ENCODE measurements at places on chromosomes 5 and 9. TPM values are rescaled to one million over a fixed set of nuclear protein-coding genes. Genes with fewer than 3 reads are reported as not detected.

Gene KIF20A
- polyA plus RNA-seq: 0.34 TPM

Gene ACOT12
- not detected for polyA plus RNA-seq

DNA sequence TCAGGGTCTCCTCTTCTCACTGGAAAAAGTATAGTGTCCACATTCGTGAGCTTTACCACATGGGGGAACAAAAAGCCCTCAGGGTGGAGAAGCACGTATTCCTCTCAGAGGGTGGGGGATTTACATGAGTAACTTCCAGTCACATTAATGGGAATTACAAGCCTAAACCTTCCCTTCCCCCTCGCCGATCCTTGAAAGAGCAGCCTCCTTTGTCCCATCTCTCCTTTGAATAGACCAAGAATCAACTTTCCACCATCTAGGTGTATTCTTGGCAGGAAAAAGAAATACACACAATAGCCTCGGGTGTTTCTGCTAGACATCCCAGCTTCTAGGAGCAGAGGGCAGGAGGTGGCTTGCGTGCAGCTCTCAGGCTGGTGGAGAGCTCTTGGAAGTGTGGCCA is 144.4 kb downstream of the ZNF462 start:
- H3K36me3 ChIP-seq: no peaks in the 10 kb centered on the region
- H3K27ac ChIP-seq: no peak overlapping the region
- no peaks in the 10 kb centered on the region for H3K4me1 ChIP-seq
- DNase-seq: no peak

DNA sequence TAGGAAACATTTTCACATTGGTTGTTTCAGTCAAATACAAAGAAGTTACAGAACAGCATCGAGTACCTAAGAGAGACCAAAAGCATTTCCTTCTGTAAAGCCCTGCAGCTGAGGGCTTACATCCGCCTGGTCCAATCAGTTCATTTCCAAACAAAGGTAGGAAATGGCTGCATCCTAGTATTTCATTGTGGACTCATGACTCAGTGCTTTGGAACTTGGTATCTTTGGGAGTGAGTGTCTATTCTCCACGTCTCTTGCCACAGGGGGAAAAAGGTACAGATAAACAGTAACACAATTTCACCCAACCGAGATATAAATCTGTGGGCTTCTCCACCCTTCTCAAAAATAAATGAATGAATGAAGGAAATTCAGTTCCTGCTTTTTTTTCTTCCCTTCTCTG is 75.4 kb downstream of the NFIB start:
- no peak overlapping the region for H3K27ac ChIP-seq
- no peaks in the 10 kb centered on the region for H3K4me1 ChIP-seq
- DNase-seq: no peak
- no peaks in the 10 kb centered on the region for H3K27me3 ChIP-seq
- H3K4me3 ChIP-seq: no peak overlapping the region

- no peak for DNase-seq
- H3K4me3 ChIP-seq: no peak overlapping the region
- peaks cover 15% of the 10 kb centered on the region for H3K4me1 ChIP-seq
- H3K36me3 ChIP-seq: peaks cover 9% of the 10 kb centered on the region
- H3K27ac ChIP-seq: no peak overlapping the region
These were observed 25.9 kb downstream of the NDFIP1 start for GRCh38 chr5:142134331-142135010.

Gene CERCAM
- 10.2 TPM for polyA plus RNA-seq

Gene SPRY4
- not detected for polyA plus RNA-seq

Gene GLRA1
- not detected for polyA plus RNA-seq

Gene MZB1
- polyA plus RNA-seq: 2.9 TPM

Gene ECM2
- not detected for polyA plus RNA-seq

DNA sequence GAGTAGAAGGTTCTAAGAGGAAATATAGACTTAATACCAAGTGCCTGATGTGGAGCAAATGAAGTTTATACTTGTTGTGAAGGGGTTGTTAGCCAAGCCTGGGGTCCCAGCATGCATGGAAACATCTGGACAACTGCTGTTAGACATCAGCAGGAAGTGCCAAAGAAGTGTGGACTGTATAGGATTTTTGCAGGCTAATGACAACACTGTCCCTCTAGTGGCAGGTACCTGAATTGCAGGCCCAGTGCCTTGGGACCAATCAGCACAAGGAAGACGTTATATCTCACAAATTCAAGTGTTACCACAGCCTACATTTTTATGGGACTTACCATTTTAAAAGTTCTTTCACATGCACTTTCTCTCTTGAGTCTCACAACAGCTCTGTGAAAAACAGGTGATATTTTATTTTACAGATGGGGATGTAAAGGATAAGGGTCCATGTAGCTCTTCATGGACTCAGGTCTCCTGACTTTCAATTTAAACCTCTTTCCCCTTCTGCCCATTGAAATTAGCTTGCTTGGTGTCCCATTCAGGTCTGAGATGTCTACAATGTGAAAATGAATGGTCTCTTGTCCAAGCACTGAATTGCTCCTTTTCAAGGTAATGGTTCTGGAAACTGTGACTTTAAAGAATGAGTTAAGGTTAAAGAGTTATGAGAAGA is 89.0 kb upstream of the MAP1B start:
- H3K27me3 ChIP-seq: peaks cover 7% of the 10 kb centered on the region
- H3K4me1 ChIP-seq: no peaks in the 10 kb centered on the region
- no peaks in the 10 kb centered on the region for H3K36me3 ChIP-seq

DNA sequence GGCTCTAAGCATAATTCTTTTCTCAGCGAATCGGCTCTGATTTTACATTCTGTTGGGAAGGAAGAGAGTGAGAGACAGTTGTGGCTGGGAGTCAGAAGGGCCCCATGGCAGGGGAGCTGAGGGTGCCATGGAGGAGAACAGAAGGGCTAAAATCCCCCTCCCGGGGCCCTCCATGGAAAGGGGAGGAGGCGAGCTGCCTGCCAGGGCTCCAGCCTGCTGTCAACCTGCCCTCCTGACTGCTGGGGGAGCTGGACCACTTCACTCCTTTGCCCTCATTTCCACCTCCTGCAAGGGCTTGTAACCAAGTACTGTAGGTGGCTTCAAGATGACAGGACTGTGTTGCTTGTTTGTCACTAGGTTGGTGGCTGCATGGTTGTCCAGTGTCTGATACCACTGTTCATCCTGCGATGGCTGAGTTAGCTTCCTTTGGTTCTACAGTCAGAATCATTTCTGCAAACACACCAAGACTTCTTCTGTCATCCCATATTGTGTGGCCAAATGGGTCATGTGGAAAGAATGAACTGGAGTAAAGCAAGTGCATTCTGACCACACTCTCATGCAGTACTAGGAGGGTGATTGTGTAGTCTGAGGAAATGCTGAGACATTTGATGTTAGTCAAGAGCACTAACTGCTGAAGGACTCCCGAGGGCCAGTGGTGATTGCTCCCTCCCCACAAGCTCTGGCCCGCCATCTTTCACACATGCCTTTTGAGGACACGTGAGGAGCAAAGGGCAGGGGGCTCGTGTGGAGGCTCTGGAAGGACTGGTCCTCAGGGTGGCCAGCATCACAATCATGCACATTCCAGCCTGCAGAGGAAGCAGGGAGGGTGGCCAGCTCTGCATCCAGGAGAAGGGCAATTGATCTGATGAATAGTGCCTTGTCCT is 307.2 kb downstream of the GADD45G start:
- no peak overlapping the region for H3K4me3 ChIP-seq
- H3K4me1 ChIP-seq: no peaks in the 10 kb centered on the region
- no peak for DNase-seq
- H3K36me3 ChIP-seq: no peaks in the 10 kb centered on the region

Gene MYMK
- not detected for polyA plus RNA-seq

- no peak overlapping the region for H3K4me3 ChIP-seq
- H3K27me3 ChIP-seq: peaks cover 5% of the 10 kb centered on the region
- DNase-seq: no peak
- H3K4me1 ChIP-seq: no peaks in the 10 kb centered on the region
- no peaks in the 10 kb centered on the region for H3K36me3 ChIP-seq
- H3K27ac ChIP-seq: no peak overlapping the region
These were observed 139.6 kb upstream of the PHYKPL start for GRCh38 chr5:178372142-178372571.

DNA sequence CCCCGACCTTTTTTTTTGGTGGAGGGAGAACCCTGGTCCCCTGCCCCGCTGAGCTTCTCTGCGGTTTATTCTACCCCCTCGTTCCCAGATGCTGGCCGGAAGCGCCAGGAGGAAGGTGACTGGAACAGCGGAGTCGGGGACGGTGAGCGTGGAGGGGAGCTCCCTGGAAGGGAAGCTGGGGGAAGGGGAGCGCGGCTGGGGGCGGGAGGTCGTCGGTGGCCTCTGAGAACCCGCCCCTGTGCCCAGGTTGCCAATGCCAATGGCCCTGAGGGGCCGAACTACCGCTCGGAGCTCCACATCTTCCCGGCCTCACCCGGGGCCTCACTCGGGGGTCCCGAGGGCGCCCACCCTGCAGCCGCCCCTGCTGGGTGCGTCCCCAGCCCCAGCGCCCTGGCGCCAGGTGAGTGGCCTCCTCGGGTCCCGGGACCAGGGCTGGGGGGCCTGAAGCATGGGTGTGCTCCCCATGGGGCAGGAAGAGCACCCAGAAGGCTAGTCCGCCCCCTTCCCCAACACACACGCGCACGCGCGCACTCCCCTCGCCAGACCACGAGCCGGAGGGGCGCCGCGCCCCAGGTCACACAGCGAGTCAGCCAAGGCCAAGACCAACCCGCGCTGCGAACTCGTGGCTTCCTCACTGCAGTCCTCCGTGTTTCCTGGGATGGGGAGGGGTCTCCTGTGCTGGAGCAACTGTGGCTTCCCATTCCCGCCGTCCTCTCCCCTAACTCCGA is 10.6 kb downstream of the MYOZ3 start:
- peaks cover 6% of the 10 kb centered on the region for H3K4me1 ChIP-seq
- no peak overlapping the region for H3K27ac ChIP-seq
- peak; percentile 16 for DNase-seq
- peak overlapping the region; percentile 85 for H3K4me3 ChIP-seq
- no peaks in the 10 kb centered on the region for H3K36me3 ChIP-seq

GRCh38 chr9:120767451-120767850 is 25.8 kb downstream of the FBXW2 start:
- H3K4me1 ChIP-seq: peaks cover 7% of the 10 kb centered on the region
- peaks cover 67% of the 10 kb centered on the region for H3K36me3 ChIP-seq
- H3K27me3 ChIP-seq: peaks cover 2% of the 10 kb centered on the region
- peak overlapping the region; percentile 3 for H3K27ac ChIP-seq
- H3K4me3 ChIP-seq: no peak overlapping the region

DNA sequence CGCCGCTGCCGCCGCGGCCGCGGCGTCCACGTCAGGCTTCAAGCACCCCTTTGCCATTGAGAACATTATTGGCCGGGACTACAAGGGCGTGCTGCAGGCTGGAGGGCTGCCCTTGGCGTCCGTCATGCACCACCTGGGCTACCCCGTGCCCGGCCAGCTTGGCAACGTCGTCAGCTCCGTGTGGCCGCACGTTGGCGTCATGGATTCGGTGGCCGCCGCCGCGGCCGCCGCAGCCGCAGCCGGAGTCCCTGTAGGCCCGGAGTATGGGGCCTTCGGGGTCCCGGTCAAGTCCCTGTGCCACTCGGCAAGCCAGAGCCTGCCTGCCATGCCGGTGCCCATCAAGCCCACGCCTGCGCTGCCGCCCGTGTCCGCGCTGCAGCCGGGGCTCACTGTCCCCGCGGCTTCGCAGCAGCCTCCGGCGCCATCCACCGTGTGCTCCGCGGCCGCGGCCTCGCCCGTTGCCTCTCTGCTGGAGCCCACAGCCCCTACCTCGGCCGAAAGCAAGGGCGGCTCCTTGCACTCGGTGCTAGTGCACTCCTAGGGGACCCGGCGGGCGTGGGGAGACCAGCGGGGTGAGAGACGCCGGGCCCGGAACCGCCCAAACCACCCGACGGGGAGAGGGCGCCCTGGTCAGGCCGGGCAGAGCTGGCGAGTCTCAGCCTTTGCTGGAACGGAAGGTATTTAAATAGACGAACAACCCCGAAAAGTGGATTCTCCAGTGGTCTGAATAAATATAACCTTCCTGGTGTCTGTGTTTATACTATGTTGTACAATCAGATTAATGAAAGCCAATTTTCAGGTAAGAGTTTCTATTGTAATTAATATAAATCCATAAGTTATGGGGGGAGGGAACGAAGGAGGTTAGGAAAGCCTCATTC is 1.2 kb downstream of the FOXB2 start:
- H3K27me3 ChIP-seq: peaks cover 18% of the 10 kb centered on the region
- no peak overlapping the region for H3K4me3 ChIP-seq
- H3K36me3 ChIP-seq: no peaks in the 10 kb centered on the region
- no peak overlapping the region for H3K27ac ChIP-seq
- no peak for DNase-seq

GRCh38 chr5:108935611-108936010 is 187.9 kb downstream of the FER start:
- H3K4me3 ChIP-seq: no peak overlapping the region
- no peak overlapping the region for H3K27ac ChIP-seq
- no peak for DNase-seq
- no peaks in the 10 kb centered on the region for H3K27me3 ChIP-seq
- peaks cover 8% of the 10 kb centered on the region for H3K36me3 ChIP-seq
- no peaks in the 10 kb centered on the region for H3K4me1 ChIP-seq

DNA sequence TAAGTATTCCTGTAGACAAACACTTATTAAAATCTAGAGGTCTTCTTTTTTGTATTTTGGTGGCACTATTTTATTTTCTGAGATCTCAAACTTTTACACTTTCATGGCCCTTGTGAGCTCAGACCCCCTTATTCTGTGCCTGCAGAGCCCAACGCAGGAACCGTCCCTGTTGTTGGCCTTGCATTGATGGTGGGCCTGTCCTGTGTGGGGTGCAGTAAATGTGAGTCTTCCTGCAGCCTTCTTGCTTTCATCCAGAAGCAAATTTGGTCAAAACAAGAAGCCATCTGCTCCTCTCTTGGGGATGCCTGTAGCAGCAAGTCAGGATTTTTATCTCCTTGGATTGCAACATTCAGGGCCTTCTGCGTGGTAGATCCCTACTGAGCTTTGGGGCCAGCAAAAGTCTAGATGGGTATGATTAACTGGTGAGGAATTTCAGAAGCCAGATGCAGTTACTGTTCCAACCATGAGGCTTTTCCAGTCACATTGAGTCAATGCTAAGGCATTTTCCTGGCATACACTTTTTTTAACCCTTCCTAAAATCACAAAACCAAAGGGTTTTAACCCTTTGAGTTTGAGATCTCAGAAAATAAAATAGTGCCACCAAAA is 31.7 kb downstream of the BASP1 start:
- DNase-seq: no peak
- no peaks in the 10 kb centered on the region for H3K27me3 ChIP-seq
- H3K4me1 ChIP-seq: no peaks in the 10 kb centered on the region
- no peak overlapping the region for H3K4me3 ChIP-seq
- no peak overlapping the region for H3K27ac ChIP-seq
- no peaks in the 10 kb centered on the region for H3K36me3 ChIP-seq

Gene CLIC3
- 673 TPM for polyA plus RNA-seq

DNA sequence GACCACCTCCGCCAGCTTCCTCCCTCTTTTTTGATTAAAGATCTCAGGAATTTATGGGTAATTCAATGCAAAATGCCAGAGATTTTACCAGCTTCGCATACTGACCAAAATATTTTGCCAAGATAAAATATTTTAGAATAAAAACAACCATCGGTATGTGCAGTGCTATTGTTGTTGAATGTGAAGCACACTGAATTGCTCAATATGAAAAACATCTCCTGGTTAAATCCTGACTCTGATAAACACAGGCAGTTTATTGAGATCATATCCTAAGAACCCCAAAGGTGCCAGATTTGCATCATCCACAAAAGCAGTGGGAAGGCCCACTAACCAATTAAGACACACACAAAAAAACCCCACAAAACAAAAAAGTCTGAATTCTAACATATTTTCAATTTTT is 202.4 kb downstream of the GLIS3 start:
- H3K27ac ChIP-seq: no peak overlapping the region
- no peak for DNase-seq
- H3K4me3 ChIP-seq: no peak overlapping the region
- no peaks in the 10 kb centered on the region for H3K36me3 ChIP-seq

Measured in immature natural killer cell (primary cell).